ENCODE measurements at places on chromosomes 1 and 21.
A peak's percentile ranks its signal among the peaks of the same experiment; 100 is the strongest.

DNA sequence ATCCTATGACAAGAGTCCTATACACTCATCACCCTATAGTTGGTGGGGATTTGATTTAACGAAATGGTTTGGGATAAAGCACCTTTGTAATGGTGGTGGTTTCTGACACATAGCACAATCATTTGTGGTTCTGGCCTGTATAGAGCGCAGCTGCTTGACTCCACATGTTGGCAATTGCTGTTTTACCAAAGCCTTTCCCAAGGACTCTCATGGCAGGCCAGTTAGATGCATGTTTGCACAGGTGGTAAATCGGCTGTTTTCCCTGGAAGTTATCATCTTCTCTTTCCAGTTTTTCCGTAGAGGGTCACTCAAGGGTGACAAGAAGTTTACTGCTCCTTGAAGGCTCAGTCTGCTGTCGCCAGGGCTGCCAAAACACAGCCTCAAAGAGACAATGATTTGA, 17.1 kb upstream of the XPR1 start:
- no peak for DNase-seq

GRCh38 chr21:35692311-35692710, 368.0 kb downstream of the SETD4 start:
- no peak for DNase-seq

DNA sequence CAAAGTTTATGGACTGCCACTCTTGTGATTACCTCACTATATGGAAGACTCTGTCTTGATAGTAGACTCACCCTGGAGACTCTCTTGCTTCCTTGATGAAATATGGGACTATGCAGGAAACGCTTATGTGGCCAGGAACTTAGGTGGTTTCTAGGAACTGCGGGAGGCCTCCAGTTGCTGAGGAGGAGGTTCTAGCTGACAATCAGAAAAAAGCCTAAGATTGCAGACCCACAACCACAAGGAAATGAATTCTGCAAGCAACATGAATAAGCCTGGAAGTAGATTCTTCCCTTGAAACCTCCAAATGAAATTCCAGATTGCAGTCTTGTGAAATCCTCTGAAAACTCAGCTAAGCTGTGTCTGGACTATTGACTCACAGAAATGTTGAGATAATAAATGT, 88.9 kb upstream of the COL11A1 start:
- no peak for DNase-seq

- no peak for DNase-seq
Observed at GRCh38 chr1:234603221-234604204, 6.5 kb downstream of the IRF2BP2 start.

GRCh38 chr1:37159102-37159501, 124.8 kb upstream of the GRIK3 start:
- DNase-seq = no peak

DNA sequence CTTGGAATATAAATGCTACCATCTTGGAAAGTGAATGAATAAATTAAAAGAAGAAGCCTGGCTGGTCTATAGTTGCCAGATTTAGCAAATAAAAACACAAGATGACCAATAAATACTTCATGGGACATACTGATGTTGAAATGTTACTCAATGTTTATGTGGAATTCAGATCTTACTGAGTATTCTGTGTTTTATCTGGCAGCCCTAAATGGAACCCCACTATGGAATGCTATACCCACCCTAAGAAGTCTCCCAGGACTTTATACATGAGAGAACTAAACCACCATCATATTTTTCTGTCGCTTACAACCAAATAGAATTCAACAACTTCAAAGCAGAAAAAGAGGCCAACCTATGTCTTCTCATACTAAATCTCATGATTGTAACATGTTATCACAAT, 177.6 kb upstream of the HMCN1 start:
- DNase-seq = no peak

DNA sequence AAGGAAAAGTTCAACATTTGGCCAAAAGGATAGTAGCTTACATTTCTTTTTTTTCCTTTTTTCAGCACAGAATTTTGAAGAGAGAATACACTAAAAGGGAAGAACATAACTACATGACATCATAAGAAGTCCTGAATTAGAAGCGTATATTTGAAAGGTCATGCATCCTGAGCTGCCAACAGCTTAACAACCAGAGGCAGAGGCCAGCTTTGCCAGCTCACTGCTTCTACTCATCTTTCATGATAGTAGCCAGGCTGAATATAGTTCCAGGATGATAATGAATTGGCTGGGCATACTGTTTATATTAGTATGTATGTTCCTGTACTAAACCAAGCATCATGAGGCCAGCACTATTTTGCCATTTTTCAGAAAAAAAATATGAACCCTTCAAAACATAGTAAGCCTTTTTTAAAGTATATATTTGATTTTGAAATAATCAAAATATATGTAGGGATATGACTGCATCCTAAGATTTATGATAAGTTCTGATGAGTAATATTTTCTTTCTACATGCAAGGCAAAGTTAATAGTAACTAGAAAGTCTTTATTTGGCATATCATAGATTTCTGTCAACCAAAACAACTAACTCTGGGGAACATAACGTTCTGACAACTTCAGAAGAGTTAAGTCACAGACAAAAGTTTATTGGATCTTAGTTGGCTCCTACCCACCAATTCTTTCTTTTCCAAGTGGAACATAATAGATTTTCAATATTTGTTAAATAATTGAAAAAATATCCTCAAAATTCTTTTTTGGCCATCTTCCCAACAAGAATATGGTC, 123.2 kb downstream of the DPYD start:
- DNase-seq = no peak

DNA sequence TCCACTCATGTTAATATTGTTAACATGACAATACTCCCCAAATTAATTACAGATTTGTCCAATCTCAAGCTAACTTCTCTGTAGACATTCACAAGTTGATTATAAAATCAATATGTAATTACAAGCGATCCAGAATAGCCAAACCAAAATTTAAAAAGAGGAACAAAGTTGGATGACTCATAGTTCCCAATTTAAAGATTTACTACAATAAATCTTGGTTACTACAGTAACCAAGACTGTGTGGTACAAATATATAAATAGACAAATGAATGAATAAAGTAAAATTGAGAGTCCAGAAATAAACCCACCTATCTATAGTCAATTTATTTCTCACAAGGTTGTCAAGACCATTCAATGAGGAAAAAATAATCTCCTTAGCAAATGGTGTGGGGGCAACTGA, 7.1 kb upstream of the KRTAP10-4 start:
- DNase-seq = no peak

DNA sequence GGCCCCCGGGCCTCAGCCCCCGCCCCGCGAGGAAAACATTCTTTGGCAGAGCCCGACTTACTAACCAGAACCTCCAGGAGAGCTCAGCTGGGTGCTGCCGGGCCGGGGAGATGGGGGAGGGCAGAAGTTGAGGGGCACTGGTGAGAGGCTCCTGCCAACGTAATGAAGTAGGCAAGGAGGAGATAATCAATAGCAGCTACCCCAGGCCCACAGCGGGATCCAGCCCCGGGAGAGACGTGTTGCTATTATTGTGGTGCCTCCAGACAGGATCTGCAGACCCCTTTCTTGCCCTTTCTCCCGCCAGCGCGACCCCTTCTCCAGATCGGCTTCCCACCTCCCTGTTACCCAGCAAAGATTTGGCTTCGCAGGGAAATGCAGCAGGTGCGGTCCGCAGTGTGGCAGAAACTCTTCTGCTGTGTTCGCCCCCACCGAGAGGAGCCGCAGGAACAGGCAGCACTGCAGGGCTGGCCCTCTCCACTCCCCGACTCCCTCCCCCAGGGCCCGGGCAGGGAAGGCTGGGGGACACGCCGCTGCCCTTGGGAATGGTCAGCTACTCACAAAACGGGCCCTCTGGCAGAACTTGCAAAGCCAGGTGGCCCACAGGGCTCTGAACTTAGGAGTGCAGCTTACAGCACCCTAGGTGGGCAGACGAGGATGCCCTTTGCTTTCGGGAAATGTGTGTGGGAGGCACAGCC, 1.5 kb upstream of the KCNA2 start:
- no peak for DNase-seq

DNA sequence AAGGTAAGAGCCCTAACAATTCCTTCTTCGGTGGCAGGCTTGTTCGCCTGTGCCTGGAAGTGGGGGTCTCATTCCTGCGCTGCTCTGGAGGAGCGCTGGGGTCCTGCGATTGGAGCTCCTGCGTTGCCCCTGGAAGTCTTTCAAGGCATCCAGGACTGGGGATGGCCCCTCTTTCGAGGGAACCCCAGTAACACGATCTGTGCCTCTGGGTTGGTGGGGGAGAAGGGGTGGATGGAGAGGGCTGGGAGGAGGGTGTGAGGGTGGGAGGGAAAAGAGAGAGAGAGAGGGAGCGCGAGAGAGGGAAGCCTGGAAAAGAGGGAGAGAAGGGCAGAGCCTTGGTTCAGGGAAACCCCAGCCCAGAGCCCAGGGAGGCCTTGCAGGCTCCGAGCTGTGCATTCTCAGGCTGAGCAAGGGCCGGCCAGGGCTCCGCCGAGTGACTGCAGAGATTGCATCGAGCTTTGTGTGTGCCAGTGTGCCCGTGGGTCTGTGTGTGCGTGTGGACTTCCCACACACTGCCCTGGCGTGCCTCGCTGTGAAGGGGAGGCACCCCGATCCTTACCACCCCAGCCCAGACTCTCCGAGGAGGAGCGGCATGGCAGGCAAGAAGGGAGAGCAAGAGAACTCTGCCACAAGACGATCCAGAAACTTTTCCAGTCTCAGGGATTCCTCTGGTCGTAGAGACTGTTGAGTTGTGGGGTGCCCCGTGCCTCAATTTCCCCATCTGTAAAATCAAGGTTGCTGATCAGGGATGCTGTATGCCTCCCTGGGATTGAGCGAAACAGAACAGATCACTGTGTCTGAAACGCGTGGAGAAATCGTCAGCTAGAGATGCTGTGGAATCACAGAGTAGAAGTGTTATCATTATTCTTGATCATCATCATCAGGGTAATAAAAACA, 619 bp downstream of the BCL9 start:
- DNase-seq = peak; percentile 56

DNA sequence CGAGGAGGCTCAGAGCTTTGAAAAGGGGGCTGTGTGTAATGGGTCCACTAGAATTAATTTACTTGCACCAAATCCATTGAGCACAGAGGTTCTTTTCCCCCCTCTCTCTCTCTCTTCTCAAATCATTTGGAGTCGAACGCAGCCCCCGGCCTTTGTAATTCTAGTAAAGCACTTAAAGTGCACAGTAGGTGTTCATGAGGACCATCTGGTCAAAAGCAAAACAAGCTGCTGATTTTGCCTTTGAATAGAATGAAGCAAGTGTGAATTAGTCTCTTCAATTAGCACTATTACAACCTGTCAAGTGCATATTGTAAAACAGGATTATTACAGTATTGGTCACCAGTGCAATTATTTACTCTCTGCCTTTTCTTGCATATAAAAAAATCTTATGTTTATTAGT, 259.9 kb downstream of the FAF1 start:
- DNase-seq = no peak

GRCh38 chr1:169236143-169236542, 129.7 kb downstream of the ATP1B1 start:
- no peak for DNase-seq

DNA sequence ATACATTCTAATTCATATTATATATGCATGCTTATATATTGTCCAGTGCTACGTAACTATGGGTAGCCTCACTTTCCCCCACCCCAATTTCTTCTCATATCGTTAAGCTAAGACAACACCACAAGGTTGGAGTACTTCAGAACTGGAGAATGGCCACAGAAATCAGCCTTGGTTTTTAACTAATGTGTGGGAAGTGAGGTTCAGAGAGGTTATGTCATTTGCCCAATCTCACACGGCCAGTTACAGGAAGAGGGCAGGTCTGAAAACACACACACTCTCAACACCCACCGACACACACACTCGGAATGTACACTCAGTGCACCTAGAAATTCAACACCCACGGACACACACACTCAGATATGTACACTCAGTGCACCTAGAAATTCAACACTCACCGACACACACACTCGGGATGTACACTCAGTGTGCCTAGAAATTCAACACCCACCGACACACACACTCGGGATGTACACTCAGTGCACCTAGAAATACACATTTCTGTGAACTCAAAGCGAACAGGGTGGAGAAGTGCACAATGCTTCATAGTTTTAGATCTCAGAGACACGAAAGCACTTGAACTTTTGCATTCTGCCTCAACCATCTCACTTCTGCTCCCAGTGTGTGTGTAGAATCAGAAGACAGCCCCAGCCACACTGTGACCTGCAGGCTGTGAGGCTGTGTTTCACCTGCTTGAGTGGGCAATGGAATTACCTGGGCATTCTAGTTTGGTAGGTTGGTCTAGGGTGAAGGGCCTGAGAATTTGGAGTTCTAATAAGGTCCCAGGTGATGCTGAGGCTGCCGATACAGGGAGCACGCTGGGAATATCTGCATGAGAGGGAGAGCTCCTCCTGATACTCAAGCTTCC, 170.4 kb downstream of the CLIC6 start:
- no peak for DNase-seq

DNA sequence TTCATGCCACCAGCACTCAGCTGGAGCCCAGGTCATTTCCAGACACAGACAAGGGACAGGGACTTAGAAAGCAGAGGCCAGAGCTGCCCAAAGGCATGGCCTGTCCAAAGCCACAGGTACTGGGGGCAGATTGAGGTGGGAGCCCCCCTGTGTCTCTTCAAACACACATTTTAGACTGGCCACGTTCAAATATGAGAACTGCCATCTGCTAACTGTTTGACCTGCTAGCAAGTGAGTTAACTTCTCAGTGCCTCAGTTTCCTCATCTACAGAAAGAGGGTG, 862 bp upstream of the LEFTY2 start:
- no peak for DNase-seq

DNA sequence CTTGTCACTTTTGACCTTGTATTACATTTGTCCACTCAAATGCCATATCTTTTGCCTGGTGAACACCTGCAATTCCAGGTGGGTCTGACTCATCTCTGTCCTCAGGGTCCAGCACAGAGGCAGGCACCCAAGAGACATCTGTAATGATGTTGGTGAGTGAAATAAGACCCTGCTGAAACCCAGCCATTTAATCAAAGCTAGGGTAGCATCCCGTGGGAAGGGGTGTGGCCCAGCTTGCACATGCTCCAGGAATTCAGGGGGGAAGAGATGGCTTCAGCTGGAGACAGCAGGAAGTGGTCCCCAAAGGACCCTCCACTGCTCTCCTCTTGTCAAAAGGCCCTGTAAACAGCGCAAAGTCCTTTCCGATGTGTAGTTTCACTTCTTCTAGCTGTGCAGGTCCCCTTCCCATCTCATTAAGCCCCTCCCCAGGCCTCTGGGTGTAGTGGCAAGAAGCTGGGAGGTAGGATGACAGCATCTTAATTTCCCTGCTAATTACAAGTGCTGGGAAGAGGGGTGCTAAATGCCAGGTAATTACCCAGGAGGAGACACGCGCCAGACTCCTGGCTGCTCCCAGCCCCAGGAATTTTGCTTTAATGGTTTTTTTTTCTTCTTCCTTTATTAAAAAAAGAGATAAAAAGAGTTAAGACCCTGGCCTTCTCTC, 54.4 kb upstream of the TRABD2B start:
- no peak for DNase-seq

- DNase-seq = peak; percentile 50
Observed at GRCh38 chr1:101506541-101507164, 269.8 kb downstream of the S1PR1 start.

DNA sequence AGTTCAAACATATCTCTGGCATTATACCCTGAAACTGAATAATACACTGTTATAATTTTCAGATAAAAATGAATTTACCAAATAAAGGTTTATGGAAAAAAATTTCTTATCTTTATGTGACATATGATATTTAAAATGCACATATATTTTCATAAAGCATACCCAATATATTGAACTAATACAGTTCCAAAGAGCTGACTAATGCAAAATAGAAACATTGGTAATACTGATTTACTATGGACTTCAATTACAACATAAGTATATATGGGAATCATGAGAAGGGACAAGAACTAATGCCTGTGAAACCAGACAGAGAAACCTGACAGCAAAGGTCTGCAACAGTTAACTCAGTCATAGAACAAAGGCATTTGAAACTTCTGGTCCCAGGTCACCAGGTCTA, 153.5 kb downstream of the DENND1B start:
- no peak for DNase-seq

- no peak for DNase-seq
Observed at GRCh38 chr1:107952989-107953388, 12.0 kb downstream of the VAV3 start.
